ENCODE measurements at places on chromosomes 16 and 17. TPM values are rescaled to one million over a fixed set of nuclear protein-coding genes. Genes with fewer than 3 reads are reported as not detected.

DNA sequence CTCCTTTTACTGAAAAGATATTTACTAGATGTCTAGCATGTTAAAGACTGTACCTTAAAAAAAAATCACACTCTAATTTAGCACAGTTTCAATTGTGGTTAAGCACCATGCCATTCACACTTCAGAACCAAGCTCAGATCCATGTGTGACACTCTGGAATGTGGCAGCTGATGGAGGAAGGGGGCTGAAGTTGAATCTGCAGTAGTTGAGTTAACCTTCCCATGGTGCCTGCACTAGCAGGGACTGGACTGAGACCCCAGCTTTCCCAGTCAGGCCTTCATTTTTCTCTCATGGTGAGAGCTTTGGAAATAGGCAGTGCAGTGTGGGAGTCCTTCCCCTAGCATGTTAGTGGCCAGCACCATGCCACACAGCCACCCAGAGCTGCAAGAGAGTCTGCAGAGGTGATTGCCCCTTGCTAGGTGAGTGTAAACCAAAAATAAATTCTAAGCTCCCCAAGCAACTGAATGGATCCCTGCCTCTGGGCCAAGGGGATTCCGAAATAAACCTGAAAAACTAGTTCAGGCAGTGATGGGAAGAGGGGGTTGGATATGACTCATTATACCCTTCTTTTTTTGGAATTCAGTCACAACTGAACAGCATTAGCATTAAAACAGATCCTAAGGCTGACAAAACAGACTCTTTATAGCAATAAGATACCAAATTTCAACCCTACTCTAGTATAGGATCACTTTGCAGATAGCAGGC, 208.5 kb downstream of the WWOX start:
- H3K4me1 ChIP-seq = peaks cover 23% of the 10 kb centered on the region
- DNase-seq = no peak
- no peak overlapping the region for H3K27ac ChIP-seq
- peaks cover 9% of the 10 kb centered on the region for H3K27me3 ChIP-seq
- H3K36me3 ChIP-seq = peaks cover 7% of the 10 kb centered on the region

The AURKB gene
- polyA plus RNA-seq = 1.6 TPM

The AARSD1 gene
- polyA plus RNA-seq = 36.4 TPM

DNA sequence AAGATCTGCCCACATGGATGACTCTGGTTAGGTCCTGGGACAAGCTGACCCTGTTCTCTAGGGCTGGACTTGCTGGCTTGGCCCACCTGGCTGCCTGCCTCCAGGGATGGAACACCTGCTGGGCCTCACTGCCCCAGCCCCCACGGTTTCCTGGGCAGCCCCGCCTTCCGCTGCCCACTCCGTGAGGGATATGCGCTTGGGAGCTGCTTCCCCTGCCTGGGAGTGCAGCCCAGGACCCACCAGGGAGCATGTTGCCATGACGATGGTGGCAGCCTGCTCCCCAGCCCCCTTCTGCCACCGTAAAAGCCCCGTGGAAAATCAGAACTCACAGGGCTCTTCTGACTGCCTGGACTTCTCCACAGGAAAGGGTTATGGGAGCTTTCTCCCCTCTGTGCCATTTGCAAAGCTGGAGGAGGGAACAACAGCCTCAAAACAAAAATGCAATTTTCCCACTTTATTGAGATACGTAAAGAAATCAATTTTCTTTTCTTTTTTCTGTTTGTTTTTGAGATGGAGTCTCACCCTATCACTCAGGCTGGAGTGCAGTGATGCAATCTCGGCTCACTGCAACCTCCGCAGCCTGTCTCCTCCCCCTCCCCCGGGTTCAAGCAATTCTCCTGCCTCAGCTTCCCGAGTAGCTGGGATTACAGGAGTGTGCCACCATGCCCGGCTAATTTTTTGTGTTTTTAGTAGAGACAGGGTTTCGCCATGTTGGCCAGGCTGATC, 18.0 kb upstream of the GAS7 start:
- no peaks in the 10 kb centered on the region for H3K27me3 ChIP-seq
- no peak overlapping the region for H3K27ac ChIP-seq
- H3K4me1 ChIP-seq = peaks cover 4% of the 10 kb centered on the region
- no peaks in the 10 kb centered on the region for H3K36me3 ChIP-seq
- H3K4me3 ChIP-seq = no peak overlapping the region

GRCh38 chr16:23384878-23385277, 68.1 kb downstream of the COG7 start:
- H3K36me3 ChIP-seq = peaks cover 8% of the 10 kb centered on the region
- no peak for DNase-seq
- no peak overlapping the region for H3K4me3 ChIP-seq
- H3K4me1 ChIP-seq = no peaks in the 10 kb centered on the region

DNA sequence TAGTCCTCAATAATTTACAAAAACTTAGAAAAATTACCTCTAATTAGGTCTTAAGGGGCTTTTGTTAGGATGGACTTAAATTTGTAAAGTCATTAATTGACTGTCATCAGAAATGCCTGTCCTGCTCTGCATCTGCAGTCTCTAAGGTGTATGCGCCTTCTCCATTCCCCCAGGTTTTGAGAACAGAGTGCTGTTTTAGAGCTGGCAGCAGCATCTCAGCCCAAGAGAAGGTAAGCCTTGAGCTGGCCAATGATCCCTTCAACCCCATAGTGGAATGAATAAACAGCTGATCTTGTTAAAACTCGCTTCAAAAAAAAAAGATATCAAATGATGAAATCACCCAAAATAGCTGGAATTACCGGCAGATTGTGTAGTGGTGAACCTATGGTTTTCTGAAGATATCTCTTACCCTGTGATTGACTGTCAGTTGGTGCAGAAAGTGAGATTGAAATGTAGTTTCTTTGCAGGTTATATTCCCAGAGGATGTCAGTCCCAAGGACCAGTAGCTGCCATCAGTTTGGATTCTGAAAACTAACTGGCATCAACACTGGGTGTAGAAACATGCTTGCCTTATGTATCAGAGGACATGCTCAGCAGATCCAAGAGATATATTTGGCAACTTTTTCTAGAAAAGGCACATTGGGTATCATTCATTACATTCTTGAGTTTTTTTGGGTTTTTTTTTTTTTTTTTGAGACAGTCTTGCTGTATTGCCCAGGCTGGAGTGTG, 25.7 kb downstream of the TRPV2 start:
- H3K27me3 ChIP-seq = peaks cover 12% of the 10 kb centered on the region
- no peak overlapping the region for H3K4me3 ChIP-seq
- no peak for DNase-seq
- H3K36me3 ChIP-seq = peaks cover 3% of the 10 kb centered on the region

DNA sequence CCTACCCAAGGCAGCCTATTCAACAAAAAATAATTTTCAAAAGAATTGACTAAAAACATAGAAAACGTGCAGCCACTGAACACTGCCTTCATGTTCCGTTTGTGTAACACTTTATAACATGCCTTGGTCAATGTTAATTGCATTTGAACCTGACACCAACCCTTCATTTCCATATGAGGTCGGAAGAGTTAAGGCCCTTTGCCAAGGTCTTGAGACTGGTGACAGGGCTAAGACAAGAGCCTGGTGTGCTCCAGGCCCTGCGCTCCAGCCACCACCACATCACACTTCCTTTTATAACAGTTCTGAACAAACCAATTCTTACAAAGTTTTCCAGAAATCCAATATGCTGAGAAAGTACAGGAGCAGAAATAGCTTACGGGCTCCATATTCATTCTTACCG, 4.2 kb downstream of the BBS2 start:
- peaks cover 26% of the 10 kb centered on the region for H3K4me1 ChIP-seq
- peaks cover 11% of the 10 kb centered on the region for H3K27me3 ChIP-seq
- H3K27ac ChIP-seq = no peak overlapping the region
- no peak for DNase-seq
- no peak overlapping the region for H3K4me3 ChIP-seq

DNA sequence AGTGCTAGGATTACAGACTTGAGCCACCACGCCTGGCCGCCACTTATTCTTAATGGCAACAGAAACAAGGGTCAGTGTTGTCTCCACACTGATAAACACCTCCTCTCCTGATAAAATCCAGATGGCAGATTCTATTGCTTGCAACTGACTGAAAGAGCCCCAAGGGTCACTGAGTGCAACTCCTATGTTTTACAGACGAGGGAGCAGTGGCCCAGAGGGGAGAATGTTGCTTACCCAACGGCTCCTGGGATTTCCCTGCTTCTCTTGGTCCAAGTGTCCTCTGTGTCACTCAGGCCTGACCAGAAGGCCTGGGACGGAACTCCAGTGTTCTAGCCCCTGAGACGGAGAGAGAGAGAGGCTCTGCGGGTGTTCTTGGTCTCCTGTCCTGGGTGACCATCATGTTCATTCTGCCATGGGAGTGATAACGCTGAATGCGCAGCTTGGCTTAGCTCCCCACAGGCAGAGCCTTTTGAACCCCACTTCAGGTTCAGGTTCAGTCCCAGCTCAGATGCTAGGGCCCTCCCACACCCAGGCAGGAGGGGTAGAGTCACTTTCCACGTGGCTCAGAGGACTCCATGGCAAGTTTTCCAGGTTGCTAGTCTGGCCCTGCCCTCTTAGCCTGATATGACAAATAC, 77.3 kb upstream of the NLRP1 start:
- DNase-seq = no peak
- H3K36me3 ChIP-seq = no peaks in the 10 kb centered on the region
- no peaks in the 10 kb centered on the region for H3K4me1 ChIP-seq
- H3K4me3 ChIP-seq = no peak overlapping the region
- no peaks in the 10 kb centered on the region for H3K27me3 ChIP-seq
